ENCODE measurements at places on chromosomes 7 and 10.
A peak's percentile ranks its signal among the peaks of the same experiment; 100 is the strongest.

DNA sequence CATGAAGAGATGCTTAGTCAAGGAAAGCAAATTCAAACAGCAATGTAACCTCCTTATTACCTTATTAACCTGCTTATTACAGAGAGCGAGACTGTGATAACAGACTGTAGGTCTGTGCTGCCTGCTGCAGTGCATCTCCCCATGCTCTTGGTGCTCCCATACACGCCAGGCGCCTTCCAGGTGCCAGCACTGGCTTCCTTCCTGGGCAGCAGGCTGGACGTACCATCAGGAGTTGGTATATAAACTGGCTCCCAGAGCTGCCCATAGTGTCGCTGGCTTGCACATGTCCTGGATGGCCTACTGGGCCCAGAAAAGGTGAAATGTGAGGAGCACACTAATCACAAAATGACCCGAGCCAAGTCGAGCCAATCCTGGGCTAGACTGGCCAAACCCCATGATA is 13.5 kb downstream of the ATP6V0E2 start:
- DNase-seq, result no peak

GRCh38 chr10:62501547-62501946 is 127.4 kb downstream of the ZNF365 start:
- no peak for DNase-seq

DNA sequence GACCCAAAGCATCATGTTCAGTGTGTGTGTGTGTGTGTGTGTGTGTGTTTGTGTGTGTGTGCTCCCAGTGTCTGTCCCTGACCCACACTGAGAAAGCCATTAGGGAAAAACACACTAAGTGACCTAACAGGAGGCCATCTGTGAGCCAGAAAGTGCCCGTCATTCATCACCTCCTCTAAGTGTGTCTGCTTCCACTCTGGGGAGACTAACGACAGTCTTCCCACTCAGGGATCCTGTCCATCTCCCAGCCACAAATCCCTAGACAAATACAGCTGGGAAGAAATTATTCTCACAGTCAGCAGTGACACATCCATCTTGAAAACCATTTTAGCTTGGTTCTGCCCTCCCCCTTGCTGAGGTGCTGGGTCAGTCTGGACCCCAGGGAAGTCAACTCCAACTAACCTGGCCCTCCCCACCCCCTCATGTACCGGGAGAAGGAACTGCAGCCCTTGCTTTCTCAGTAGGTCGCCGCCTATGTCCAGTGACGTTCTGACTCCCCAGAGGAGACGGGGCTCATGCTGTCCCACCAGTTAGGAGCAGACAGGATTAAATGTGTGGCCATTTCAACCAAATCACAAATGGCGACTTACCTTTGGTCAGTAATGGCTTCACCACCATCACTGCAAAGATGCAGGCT is 296.5 kb upstream of the ZNF32 start:
- DNase-seq, result peak; percentile 13

GRCh38 chr10:126130271-126130710 is 233.9 kb downstream of the FANK1 start:
- DNase-seq, result no peak

DNA sequence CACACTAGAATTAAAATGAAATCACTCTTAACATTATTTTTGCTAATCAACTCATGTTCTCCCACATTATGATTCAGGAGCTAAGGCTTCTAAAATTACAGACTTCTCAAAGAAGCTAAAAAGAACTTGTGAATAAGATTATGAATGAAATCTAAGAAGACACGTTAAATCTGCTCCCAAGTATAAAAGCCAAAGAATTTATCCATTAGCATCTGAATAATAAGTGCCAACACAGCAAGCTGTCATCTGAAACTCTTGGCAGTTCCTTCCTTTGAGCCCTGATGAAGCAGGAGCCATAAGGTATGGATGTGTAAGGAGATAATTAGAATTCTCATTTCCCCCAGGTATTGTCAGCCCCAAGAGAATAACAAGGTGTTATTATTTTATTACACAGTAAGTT is 50.3 kb downstream of the TPK1 start:
- no peak for DNase-seq

DNA sequence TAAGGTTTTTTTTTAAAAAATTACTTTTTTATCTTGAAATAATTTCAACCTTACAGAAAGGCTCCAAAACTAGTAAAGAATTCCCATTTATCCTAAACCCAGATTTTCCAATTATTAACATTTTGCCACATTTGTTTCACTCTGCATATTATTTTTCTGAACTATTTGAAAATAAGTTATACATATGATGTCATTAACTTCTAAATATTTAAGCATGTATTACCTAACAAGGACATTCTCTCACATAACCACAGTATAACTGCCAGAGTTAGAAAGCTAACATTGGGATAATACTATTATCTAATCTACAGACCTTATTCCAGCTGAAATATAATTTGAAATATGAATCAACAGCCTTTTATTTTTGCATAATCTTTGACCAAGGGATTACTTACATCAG is 65.8 kb downstream of the SLC18A2 start:
- DNase-seq, result no peak

GRCh38 chr10:132904181-132904813 is 38.1 kb downstream of the CFAP46 start:
- no peak for DNase-seq

DNA sequence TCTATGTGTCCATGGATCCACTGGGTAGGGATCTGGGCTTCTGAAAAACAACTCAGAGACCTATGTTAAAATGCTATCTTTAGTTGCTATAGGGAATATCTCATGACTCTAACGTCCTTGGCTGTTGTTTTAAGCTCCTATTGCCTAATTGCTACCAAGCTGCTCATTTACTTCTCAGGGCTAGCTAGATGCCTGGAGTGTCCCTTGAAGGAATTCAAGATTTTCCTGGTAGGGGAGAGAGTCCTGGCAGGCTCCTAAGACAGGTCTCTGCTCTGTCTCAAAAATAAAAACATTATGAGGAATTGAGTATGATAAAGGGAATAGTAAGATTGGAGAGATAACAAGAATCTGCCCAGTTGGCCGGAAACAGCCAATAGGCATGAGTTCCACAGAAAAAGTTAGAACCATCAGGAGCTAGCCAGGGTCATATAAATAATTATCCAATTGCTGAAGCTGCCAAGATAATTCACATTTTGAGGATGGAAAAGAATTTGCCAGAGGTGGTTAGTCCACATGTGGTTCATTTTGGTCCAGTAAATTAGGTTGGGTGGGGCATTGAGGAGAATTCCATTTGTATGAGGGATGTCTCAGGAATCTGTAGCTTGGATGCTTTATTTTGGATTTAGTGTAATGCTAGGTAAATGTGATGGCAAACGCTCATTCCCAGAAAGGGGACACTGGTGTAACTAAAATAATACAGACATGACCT is 362.7 kb upstream of the VSTM2A start:
- no peak for DNase-seq

- no peak for DNase-seq
Measured at GRCh38 chr7:152333134-152333533, 102.7 kb downstream of the KMT2C start.

DNA sequence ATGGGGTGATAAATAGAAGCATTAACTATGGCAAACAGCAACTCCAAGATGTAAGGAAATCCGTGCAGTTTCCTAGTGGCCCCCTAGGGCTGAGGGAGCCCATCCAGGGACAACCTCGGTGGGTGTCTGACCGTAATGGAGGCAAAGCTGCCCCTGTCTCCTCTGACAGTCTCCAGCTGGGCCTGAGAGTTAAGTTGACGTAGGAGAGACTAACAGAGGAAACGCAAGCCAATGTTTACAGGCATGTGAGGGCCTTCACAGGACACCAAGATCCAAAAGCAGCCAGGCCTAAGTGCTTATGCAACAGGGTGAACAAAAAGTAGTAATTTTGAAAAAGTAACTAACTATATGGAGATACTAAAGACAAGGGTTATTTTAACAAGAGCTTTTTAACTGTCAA is 330.0 kb upstream of the C7orf33 start:
- no peak for DNase-seq

- DNase-seq, result no peak
Measured at GRCh38 chr10:7003831-7004395, 406.9 kb downstream of the SFMBT2 start.

GRCh38 chr10:9137368-9137767 is 1082.9 kb downstream of the GATA3 start:
- DNase-seq, result no peak

DNA sequence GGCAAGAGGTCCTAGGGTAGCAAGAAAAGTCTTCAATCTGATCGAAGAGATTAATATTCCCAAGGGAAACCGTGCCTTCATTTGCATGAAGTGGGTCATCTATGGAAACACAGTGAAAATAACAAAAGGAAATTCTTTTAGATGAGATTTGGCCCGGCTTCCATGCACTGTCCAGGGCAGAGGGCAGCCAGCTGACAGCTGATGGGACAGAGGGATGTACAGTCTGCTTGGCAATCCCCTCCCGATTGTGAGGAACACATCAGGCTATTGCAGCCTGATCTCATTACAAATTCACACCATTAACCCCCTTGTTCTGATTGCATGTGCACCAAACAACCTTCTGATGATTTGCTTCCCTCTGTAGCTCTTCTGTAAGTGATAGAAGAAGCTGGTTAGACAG is 105.3 kb downstream of the FRMD4A start:
- DNase-seq, result no peak

- no peak for DNase-seq
Measured at GRCh38 chr10:119663866-119664698, 12.9 kb downstream of the BAG3 start.

DNA sequence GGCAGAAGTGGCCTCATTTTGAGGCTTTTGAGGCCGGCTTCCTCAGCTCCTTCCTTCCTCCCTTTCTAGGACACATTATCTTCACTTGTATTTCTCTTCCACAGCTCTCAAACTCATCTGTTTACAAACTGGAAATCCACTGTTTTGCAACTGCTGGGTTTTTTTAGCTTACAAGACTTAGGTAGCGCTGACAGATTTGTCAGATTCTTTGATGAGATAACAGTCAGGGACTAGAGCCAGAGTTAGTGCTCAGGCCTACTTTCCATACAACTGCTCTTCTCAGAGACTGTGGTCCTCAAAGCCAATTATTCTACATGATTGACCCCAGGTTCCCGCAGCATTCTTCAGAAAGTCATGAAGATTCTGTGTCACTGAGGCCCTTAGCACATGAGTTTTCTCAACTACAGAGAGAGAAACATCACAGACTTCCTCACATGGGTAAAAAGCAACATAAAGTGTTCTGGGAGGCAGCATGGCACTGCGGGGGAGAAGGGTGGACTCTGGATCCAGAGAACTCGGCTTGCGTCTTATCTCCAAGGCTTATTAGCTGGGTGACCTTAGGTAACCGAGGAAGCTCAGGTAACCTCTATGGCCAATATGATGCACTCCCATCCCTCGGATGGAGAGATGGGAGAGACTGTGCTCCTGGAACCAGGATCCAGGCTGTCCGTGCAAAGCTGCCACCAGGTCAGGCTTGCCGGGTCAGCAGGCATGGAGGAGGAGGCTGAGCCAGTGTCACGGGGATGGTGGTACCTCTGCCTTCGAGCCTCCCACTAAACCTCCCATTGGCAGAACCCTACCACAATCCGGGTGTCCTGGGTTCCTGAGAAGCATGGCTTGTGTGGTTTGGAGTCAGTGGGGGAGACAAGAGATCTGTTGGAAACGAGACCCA is 10.5 kb downstream of the DDC start:
- DNase-seq, result no peak

DNA sequence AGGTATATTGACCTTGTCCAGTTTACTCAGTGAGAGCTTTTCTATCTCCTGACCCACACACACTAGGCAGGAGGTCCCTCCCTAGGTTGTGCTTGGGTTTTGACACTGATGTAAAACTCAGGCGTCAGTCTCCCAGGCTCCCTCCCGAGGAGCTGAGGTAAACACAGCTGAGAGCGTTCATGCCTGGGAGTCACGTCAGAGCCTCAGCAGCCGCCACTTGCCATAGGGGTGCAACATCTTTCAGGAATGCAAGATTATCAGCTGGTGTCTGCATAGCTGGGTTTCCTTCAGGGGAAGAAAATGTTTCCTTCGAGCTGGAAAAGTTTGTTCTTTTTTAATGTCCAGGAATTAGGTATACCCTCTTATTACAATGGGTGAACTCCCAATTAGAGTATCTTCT is 70.6 kb downstream of the FGFR2 start:
- no peak for DNase-seq

- no peak for DNase-seq
Measured at GRCh38 chr10:116385994-116386809, 41.4 kb upstream of the PNLIPRP3 start.

DNA sequence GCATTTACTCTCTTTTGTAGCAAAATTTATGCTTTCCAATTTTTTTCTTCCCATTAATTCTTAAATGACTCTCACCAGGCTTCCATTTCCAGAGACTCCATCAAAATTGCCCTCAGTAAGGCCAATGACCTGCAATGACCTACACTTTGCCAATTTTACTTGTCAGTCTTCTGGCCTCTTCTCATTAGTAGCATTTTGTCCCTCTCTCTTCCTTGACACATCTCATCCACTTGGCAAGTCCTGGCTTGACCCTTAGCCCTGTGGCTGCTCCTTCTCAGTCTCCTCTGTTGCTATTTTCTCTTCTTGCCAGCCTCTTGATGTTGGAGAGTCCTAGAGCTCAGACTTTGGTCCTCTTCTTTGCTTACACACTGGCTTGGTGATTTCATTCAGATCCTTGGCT is 166.1 kb upstream of the MTPN start:
- DNase-seq, result no peak

DNA sequence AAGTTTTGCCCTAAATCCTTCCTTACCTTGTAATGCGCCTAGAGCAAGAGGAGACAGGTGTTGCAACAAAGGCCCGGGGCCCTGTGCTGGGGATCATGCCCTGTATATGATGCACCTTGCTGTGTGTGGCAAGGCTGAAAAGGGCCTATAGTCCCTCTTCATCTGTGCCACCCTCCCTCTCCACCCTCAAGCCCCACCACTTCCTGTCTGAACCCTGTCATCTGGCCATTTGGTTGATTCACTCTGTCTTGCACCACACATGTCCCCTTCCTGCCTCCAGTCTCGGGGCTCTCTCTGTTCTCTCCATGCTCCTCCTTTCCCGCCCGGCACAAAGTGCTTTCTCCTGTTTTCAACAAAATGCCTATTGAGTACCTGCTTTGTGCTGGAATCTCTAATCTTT is 11.5 kb upstream of the MALSU1 start:
- no peak for DNase-seq
